Stimulated activated CD8-positive, alpha-beta memory T cell treated with anti-CD3 and anti-CD28 coated beads, Interleukin-7, amount 100 ng/mL, for 1 hour (primary cell): ENCODE measurements at places on chromosomes 5 and 9.

GRCh38 chr9:136667940-136668760 lies 5.4 kb downstream of the EGFL7 start:
- DNase-seq: no peak

DNA sequence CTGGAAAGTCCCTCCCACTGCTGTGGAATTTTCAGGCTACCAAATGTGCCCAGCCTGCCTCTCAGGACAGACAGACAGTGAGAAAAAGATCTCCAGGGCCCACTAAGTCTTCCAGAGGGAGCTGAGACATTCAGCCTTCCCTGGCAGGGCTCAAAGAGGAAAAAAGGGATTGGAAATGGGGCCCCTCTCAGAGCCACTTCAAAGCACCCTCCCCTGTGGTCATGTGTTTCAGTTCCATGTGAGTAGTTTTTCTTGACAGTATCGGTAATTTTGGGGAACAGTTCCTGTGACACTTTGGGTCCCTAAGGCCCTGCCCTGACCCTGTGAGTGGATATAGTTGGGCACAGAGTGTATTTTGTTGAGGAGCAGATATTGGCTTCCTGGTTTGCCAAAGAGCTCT lies 25.0 kb downstream of the LARP1 start:
- no peak for DNase-seq

DNA sequence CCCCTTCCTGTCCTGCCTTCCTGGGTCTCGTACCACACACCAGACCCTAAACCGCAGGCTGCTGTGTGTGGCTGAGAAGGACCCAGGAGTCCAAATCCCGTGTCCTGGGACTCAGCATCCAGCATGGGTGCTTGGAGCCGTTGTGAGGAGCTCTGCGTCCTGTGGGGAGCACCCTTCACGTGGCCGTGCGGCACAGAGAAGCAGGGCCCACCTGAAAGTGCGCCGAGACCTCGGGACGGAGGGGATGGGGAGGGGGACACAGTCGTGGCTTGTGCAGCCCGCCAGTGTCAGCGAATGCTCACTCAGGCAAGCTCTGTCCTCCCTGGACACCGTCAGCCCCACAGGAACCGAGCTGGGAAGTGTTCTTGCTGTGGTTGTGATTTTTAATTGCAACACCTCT lies 244.6 kb downstream of the CACNA1B start:
- no peak for DNase-seq

DNA sequence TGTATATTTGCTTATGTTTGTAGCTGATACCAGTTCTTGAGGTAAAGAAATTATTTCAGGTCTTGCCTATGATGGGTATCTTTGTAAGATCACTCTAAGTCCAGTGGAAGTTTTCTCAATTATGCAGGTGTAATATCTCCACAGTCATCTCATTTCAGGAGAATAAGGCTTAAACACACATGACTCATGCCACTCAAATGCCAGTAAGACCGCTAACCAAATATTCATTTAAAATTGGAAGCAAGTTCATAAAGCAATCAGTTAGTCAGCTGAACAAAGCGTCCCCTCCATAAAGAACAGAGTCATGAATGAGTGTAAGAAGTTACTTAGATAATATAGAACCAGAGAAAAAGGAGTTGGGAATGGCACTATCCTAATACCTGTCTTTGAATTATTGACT lies 248.7 kb downstream of the LURAP1L start:
- no peak for DNase-seq

DNA sequence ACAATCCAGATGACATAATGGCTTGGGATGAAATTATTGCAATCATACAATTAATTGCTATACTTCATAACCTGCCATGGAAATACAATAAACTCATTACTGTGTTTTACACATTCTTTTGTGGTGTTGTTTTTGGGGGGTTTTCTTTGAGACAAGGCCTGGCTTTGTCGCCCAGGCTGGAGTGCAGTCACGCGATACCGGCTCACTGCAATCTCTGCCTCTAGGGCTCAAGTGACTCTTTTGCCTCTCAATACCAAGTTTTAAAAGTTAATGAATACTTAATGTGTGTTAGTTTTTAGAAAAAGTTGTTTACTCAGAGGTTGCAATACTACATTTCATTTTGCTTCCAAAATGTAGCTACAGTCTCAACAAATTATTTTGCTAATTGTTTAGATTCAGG lies 598.4 kb downstream of the CHSY3 start:
- DNase-seq: no peak

DNA sequence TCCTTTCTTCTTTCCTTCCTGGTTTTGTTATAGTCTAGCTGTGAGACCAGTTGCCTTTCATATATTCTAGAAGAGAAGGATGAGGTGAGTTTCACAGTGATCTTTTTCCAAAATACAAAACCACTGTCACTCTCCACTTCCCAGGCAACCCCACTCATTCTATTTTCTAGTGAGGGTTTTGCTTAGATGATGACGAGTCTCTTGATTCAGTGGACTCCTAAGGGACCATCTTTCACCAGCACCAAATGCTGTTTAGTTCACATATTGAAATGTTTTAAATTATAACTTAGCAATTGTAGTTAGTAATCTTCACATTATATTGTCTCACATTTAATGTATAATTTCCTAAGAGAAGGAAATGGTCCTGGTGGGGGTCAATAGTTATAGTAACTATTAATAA lies 25.2 kb downstream of the PIK3R1 start:
- no peak for DNase-seq
